ENCODE measurements at places on chromosomes 1 and 21.

- DNase-seq = no peak
Observed at GRCh38 chr1:95094923-95095322, 22.2 kb upstream of the ALG14 start.

- DNase-seq = no peak
Observed at GRCh38 chr1:226826479-226827261, 43.7 kb upstream of the PSEN2 start.

DNA sequence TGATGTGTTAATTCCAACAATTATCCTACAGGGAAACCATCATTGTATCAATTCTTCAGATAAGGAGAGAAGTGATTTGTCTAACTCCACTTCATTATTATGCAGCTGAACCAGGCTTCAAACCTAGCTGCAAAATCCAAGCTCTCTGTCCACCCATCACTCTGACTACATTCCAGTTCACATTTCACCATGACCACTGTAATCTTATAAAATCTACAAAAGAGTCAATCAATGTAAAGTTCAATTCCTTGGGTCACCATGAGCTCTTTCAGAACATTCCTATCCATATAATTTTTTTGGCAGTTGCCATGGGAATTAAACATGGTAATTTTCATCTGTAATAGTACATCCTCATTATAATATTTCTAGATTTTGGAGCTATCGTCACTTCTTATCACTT lies 100.9 kb downstream of the PLPPR5 start:
- DNase-seq = no peak

DNA sequence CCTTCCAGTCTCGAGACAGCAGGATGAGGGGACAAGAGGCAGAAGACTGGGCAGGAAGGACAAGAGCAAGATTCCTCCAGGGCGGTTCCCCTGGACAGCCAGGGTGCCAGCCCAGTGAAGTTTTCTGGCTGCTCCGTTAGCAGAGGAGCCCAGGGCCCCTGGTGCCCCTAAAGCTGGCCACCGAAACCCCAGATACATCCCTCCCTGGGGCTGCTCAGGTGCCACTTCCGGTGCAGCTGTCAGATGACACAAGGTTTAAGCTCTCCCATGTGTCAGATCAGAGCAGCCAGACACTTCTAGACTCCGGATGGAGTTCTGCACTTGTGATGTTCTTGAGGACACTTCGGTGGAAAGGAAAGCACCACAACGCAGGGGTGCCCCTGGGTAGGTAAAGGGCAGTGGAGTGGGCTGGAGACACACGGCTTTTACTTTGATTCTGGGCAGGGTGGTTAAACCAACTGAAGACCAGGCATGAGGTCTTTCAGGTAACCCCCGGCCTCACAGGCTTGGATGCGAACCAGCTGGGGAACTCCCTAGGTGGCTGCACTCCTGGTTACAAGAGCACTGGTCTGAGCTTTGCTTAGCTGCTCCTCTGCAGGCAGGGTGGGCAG lies 85.7 kb downstream of the ITPKB start:
- DNase-seq = no peak

- no peak for DNase-seq
Observed at GRCh38 chr1:201640624-201641023, 101.7 kb downstream of the NAV1 start.

DNA sequence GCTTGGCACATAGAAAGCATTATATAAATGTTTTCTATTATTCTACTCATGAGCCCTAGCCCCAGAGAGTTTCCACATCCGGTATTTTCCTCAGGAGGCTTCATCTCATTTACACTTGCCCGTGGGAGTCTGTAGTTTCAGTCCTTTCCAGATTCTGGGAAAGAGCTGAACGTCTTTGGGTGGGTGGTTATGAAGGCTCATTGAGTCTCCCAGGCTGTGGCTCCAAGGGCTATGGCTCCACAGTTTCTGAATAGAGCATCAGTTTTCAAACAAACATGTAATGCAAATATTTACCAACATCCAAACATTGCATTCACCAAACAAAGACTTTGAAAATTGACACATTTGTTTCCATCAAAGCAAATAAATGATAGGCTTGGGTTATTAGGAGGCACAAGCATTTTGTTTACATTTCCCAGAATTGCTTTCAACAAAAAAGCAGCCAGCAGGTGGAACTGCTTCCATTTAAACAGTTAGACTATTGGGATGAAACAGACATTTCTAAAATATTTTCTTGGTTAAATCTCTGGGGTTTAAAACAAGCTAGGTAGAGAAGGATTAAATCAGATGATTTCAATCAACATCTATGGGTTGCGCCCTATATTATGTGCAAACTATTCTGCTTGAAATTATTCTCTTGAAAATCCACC lies 1.3 kb upstream of the LEMD1 start:
- no peak for DNase-seq

- no peak for DNase-seq
Observed at GRCh38 chr1:60921175-60921574, 161.2 kb upstream of the NFIA start.

DNA sequence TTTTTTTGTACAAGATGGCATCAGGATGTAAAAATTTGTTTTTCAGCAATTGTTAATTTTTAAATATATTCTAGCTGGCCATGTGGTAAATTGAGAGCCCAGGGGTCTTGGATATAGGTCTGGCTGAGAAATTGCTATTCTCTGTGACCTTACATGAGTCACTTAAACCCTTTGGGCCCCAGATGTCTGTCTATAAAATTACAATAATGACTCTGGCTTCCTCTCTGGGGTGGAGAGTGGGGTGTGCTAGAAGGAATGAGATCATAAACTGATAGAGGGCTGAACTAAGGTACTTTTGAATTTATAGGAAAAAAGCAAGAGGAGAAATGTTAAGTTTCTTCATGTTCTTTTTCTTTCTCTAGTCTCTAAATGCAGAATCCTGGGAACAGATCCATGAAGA lies 12.4 kb upstream of the TCHH start:
- DNase-seq = no peak

- no peak for DNase-seq
Observed at GRCh38 chr1:38246955-38247952, 200.7 kb upstream of the POU3F1 start.

DNA sequence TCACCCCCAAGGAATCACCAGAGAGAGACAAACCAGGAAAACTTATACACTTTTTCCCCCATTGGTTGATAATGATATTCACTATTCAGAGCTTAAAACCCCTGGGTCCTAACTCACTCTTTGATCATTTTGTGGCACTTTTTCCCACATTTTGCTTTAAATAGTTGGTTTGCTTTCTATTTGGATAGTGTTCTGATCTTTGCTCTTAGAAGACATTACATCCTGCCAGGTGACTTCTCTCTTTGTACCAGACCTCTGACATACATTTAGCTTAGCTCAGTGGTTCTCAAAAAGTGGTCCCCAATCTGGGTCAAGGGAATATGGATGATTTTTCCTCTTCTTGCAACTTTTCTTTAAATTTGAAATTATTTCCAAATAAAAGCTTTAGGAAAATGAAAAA lies 228.4 kb downstream of the RPS6KC1 start:
- no peak for DNase-seq

DNA sequence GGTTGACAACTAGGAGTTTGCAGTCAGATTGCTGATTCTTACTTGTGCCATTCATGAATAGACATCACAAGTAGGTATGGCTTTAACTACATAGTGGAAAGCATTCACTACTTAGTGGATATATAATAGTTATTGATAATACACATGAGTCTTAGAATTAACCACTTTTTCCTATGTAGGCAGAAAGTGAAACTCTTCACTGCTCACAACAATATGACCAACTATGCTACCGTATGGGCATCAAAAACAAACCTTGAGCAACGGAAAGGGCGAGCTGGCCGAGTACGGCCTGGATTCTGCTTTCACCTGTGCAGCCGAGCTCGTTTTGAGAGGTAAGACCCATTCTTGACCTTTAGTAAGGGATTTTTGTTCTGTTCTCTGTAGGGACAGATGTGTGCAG lies 38.7 kb downstream of the DHX9 start:
- DNase-seq = no peak

DNA sequence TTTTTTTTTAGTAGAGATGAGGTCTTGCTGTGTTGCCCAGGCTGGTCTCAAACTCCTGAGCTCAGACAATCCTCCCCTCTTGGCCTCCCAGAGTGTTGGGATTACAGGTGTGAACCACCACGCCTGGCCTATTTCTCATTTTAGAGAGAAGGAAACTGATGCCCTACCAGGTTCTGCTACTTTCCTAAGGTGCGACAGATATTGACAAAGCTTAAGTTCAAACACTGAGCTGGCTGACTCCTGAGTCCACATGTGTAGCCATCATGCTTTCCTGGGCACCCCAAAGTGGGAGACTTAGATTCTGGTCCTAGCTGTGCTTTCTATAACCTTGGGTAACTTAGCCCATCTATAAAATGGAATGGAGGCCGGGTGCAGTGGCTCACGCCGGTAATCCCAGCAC lies 5.1 kb upstream of the TMEM222 start:
- DNase-seq = no peak

DNA sequence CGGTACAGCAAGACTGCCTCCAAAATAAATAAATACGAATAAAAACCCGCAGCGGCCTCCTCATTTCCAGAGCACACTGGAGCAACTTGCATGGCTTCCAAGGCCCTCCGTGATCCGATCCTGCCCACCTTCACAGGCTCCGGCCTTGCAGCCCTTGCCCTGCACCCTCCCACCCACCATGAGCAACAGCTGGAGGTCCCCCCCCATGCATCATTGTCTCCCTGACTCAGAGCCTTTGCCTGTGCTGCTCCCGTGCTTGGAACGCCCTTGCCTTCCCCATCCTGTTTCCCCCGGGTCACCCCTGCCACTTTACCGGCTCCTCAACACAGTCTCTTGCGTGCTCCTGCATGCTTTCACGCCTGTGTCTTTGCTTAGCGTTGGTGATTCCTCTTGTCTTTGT lies 71.0 kb upstream of the ANGPTL1 start:
- no peak for DNase-seq

DNA sequence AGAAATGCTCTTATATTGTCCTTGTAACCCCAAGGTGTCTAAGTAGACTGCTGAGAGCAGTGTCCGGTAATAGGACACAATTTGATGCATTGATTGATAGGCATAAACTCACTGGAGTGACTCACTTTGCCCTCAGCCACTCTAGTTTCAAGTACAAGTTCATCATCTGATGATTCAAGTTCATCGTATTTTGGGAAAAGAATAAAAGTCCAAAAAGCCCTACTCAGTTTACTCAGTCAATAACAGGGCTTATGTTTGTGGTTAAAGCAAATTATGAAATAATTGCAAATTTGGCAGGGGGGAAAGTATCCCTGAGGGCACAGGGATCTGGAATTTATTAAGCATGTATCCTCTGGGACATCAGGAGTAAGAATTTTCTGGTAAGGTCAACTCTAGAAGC lies 7.6 kb upstream of the ATF3 start:
- DNase-seq = no peak

DNA sequence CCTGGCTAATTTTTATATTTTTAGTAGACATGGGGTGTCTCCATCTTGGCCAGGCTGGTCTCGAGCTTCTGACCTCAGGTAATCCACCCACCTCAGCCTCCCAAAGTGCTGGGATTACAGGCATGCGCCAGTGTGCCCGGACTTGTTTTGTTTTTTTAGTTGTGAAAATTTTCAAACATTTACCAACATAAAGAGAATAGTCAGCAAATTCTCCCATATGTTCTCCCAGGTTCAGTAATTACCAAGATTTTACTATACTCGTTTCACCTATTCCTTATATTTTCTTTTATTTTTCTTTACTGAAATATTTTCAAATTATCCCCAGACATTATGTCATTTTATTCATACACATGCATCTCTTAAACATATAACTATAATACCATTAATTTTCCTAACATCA lies 218.1 kb upstream of the L1TD1 start:
- DNase-seq = no peak

DNA sequence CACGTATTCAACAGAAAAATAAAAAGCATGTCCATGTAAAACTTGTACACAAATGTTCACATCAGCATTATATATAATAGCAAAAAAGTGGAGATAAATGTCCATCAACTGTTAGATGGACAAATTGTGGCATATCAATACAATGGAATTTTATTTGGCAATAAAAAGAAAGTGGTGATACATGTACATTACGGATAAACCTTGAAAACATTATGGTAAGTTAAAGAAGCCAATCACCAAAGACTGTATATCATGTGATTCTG lies 76.9 kb downstream of the EIF4G3 start:
- DNase-seq = no peak

GRCh38 chr1:160727316-160727640 lies 11.8 kb upstream of the SLAMF7 start:
- no peak for DNase-seq

GRCh38 chr1:118960567-118961136 lies 27.5 kb downstream of the TBX15 start:
- DNase-seq = peak; percentile 71

- no peak for DNase-seq
Observed at GRCh38 chr1:240503558-240503957, 108.4 kb downstream of the GREM2 start.

DNA sequence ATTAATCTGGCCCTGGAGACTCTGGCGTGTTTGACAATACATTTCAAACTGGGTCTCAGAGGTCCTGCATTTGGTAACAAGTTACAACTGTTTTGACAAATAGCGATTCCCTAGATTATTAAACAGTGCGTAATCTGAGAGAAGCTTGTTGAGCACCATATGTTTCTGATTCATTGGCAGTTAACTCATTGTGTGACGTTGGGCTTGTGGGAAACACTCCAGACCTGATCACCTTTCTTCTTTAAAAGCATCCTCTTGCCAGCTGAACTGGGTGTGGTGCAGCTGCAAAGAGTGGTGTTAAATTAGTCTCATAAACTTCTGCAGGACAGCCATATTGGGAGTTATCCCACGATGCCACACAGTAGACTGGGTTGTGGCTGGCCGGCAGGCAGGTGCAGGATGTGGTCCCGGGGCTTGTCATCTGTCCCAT lies 82.7 kb downstream of the CDC7 start:
- no peak for DNase-seq

DNA sequence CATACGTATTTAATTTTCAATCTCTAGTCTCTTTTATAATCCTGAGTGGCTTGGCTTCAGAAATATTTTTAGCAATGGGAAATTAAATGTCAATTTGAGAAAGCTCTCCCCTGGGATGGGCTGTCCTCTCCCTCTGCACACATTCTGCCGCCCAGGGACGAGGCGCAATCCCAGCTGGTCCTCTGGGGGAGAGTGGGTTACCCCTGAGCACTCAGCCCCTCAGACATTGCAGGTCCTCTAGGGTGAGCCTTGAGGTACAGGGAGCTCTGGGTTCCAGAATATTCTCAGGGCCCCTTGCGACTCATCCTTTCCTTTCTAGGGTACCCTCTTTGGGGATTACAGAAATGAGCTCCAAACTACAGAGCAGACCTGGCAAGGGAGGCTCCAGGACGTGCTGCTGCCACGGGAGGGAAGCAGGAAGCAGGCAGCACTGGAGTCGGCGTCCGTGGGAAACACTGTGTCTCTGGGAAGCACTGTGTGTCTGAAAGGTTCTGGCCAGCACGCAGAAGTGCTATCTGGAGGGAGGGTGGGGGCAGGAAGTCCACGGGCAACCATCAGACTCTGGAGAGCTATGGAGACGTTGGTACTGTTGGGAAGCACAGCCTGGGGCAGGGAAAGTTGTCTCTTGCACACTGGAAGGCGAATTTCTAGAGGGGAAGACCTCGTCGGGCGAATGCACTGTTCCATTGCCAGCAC lies 343.3 kb upstream of the VAMP3 start:
- no peak for DNase-seq
